Muscle of back (tissue), 13 donors: ENCODE measurements at places on chromosomes 7 and 10. TPM values are rescaled to one million over a fixed set of nuclear protein-coding genes. Genes with fewer than 3 reads are reported as not detected.

The CDK5 gene
- polyA plus RNA-seq = 8.5 TPM

The ARHGEF35 gene
- polyA plus RNA-seq = 2.1 TPM

The UCN3 gene
- not detected for polyA plus RNA-seq

The COL1A2 gene
- 5,463 TPM for polyA plus RNA-seq

The ECD gene
- 23.2 TPM for polyA plus RNA-seq

The KIAA1217 gene
- polyA plus RNA-seq = 26.0 TPM

The MSANTD7 gene
- 10.5 TPM for polyA plus RNA-seq

The NUTM2E gene
- 0.42 TPM for polyA plus RNA-seq

The HOXA2 gene
- polyA plus RNA-seq = 2.0 TPM

The NPFFR1 gene
- 0.04 TPM for polyA plus RNA-seq

The ZSWIM8 gene
- 53.8 TPM for polyA plus RNA-seq
